ENCODE measurements at places on chromosomes 11 and 22.

- DNase-seq, result no peak
Observed at GRCh38 chr22:27627444-27627833, 174.1 kb downstream of the MN1 start.

GRCh38 chr11:65915821-65916251 lies 3.0 kb downstream of the C11orf68 start:
- no peak for DNase-seq

DNA sequence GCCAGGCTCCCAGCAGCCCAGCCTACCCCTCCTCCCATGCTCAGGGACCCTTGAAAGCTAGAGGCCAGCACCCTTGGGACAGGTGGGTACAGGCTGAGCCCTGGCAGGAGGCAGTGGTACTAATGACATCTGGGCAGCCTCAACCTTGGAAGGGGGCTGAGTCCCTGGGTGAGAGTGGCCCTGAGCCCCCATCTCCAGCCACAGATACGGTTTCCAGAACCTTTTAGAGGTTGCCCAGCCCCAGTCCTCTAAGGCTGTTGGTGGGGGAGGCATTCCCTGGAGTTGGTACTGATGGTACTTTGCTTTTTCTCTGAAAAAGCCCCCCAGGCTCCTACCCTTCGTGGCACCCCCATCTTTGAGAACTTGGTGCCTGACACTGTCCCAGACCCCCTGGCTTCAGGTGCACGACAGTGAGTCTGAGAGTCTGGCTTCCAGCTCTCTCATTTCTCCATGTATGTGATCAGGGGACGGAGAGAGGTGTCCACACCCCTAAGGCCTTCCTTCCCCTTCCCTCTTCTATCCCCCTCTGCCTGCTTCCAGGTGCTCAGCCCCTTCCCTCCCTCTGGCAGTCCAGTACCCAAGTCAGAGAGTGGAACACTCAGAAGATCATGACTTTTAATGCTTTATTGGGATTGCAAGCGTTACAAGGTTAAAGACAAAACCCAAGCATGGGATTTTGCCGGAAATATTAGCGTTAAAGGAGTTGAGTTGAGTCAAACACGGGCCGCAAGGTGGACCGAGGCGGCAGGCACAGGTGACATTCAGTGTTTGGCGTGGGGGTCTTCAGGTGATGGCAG lies 10.5 kb downstream of the IGF2 start:
- DNase-seq, result no peak

- DNase-seq, result no peak
Observed at GRCh38 chr11:126696982-126697381, 303.6 kb downstream of the KIRREL3 start.

DNA sequence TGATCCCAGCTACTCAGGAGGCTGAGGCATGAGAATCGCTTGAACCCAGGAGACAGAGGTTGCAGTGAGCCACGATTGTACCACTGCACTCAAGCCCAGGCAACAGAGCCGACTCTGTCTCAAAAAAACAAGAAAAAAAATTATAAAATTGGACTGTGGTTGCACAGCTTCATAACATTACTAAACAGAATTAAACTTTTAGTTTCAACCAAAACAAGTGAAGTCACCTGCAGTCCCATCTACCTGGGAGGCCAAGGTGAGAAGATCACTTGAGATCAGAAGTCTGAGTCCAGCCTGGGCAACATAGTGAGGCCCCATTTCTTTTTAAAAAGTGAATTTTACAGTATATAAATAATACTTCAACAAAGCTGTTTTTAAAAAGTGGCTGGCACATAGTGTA lies 47.8 kb upstream of the CD5 start:
- no peak for DNase-seq

DNA sequence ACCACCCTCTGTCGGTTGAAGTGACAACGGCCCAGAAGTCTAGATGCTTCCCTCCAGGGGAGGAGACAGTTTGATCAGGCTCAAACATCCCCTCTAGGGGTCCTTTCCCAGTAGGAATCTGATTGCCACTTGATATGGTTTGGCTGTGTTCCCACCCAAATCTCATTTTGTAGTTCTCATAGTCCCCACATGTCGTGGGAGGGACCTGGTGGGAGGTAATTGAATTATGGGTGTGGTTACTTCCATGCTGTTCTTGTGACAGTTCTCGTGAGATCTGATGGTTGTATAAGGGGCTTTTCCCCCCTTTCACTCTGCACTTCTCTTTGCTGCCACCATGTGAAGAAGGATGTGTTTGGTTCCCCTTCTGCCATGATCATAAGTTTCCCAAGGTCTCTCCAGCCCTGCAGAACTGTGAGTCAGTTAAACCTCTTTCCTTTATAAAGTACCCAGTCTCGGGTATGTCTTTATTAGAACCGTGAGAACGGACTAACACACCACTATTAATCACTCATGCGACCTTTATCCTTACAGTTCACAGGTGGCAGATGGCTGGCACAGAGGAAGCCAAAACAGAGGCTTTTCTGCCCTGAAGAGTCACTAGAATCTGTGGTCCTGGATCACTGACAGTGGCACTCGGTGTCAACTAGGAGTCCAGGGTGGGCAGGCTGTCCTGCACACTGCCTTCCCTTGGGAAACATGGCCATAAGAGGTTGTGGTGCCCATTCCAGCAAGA lies 21.6 kb downstream of the ASPHD2 start:
- DNase-seq, result no peak

DNA sequence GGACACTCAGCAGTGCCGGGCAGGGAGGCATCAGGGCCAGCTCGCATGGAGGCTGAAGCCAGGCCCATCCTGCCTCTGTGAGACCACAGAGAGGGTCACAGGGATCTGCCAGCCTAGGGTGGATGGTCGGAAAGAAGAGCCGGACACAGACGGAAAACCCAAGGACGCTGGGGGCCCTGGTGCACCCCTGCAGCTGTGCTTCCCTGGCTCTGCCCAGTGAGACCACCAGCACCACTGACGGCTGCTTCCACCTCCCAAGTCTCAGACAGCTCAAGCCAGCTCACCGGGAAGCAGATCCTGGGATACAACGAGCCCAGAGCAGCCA lies 42.2 kb downstream of the SHISAL1 start:
- DNase-seq, result no peak

DNA sequence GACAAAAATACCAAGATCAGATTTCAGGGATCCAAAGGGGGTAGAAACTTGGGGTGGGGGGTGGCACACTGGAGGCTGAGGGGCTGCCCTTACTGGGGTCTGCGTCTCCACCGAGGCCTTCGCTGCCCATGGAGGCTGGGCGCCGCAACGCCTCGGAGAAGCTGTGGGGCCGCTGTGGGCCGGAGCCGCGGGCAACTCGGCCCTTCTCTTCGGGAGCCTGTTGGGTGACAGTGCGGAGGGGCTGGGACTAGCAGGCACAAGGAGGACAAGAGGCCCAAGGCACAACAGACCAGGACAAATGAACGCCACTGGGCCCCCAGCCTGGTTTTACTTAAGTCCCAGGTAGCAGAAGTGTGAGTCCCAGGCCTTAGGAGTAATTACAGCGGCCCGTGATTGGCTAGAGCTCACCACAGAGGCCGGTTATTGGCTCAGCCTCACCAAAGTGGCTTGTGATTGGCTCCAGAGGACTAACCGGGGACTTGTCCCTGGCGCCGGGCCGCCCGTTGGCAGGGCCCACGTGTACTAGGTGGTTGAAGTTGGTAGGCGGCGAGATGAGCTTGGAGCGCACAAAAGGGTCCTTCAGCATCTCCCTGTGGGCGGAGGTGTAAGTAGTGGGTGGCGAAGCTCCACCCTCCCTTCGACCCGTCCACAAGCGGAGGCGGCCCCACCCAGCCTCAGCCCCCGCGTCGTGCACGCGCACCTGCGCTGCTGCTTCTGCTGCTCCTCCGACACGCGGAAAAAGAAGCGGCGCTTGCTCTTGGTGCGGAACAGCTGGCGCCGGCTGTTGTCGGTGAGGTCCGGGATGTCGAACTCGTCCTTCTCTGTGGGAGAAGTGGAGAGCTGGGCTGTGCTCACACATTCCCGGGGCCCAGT lies 16.5 kb upstream of the MEN1 start:
- DNase-seq, result no peak

GRCh38 chr11:130124096-130124495 lies 35.5 kb upstream of the ST14 start:
- no peak for DNase-seq

GRCh38 chr11:73420136-73420535 lies 43.9 kb downstream of the RELT start:
- no peak for DNase-seq

DNA sequence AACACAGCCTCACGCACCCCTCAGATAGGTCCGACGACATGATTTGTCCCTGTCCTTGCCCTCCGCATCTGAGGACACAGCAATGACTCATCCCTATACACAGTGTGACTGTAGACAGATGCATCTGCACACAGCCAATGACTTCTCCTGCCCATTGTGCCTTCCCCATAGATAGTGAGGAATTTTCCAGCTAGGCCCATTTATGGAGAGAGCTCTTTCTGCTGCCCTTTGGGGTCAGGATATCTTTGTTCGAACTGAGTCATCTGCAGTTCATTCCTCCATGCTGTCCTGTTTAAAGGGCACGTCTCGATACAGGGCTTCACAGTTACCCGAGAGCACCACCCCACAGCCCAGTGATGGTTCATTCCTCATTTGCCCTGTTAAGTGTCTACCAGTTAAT lies 96.7 kb downstream of the LARGE1 start:
- no peak for DNase-seq

GRCh38 chr11:133058501-133058900 lies 473.8 kb downstream of the OPCML start:
- no peak for DNase-seq

DNA sequence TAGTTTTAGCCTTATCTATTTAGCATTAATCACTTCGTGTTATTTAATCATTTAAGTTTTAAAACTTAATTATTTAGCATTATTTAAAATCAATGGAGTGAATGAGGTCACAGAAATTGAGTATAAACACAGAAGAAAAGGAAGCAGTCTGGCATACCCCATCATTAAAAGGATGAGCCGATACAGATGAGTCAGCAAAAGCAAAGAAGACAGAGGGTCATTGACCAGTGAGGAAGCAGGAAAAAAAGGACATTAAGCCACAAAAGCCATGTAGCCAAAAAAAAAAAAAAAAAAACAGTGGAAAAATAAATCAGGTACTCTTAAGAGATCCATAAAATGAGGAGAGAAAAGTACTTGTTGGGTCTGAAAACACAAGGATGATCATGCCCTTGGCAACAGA lies 71.5 kb downstream of the TYR start:
- DNase-seq, result no peak

DNA sequence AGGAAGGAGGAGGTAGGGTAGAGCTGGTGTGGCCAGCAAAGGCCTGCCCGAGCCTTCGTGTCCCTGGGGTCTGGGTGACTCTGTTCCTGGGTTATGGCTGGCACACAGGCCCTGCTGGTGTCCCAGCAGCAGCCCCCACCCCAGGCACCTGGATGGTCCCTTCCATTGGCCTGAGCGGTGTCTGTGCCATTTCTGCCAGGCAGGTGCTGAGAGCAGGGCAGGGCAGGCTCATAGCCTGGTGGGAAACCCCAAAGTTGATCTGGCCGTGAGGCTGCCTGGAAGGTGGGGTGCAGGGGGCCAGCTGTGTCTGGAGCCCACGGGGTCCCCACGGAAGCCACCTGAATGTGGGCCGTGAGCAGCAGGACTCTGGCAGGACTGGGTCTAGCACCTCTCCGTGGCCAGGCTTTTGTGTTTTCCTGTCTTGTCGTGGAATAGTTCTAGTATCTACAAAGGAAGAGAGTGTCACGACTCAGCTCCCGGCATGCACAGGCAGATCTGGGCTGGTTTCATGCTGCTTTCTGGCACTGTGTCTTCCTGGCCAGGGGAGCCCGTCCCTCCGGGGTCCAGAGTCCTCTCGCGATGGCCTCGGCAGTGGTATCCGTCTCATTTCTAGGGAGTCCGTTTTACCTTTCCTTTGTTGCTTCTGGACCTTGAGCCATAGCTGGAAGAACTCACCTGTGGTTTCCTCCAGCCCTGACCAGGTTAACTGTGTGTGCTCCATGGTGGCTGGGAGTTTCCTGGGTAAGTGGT lies 83.7 kb downstream of the KCNQ1 start:
- DNase-seq, result no peak

GRCh38 chr22:42610186-42610585 lies 4.5 kb downstream of the POLDIP3 start:
- no peak for DNase-seq

GRCh38 chr11:567629-568292 lies 7.0 kb downstream of the RASSF7 start:
- DNase-seq, result no peak

- no peak for DNase-seq
Observed at GRCh38 chr11:2252018-2252417, 18.4 kb downstream of the ASCL2 start.

DNA sequence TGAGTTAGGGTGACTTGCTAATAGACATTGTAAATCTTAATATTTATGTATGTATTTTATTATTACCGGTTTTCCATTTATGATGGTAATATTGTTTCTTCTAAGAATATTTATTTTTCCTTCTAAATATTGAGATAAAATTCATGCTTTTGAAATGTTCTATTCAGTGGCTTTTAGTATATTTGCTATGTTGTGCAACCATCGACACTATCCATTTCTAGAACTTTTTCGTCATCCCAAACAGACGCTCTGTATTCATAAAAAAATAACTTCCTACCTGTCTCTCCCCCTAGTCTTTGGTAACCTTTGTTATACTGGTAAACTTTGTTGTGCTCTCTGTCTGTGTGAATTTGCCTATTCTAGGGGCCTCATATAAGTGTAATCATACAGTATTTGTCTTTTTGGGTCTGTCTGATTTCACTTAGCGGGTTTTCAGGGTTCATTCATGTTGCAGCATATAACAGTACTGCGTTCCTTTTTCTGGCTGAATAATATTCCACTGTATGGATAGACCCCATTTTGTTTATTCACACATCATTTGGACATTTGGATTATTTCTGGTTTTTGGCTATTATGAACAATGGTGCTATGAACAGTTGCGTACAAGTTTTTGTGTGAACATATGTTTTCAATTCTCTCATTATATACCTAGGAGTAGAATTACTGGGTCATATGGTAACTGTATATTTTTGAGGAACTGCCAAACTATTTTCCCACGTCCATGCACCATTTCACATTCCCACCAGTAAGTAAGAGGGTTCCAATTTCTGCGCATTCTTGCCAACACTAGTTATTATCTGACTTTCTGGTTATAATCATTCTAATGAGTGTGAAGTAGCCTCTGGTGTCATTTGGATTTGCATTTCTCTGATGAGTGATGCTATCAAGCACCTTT lies 15.9 kb downstream of the NEAT1 start:
- DNase-seq, result no peak

All from iPS DF 6.9 (cell line).